ENCODE measurements at places on chromosomes 5 and 9.

DNA sequence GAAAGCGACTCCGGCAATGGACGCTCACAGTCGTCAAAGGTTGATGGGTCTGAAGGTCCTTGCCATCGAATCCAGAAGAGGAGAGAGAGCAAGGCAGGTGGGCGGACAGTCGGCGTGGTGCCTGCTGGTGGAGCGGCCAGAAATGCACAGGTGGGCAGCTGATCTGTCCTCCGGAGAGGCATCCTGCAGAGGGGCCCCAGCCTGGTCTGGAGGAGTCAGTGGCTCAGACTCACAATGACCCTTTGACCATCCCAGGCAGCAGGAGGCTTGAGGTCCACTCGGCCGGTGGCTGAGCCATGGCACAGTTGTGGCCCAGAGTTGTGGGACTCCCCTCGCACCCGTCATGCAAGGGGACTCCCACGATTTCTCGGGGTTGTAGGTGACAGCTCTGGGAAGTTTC lies 34.4 kb upstream of the FCN2 start:
- DNase-seq: no peak

DNA sequence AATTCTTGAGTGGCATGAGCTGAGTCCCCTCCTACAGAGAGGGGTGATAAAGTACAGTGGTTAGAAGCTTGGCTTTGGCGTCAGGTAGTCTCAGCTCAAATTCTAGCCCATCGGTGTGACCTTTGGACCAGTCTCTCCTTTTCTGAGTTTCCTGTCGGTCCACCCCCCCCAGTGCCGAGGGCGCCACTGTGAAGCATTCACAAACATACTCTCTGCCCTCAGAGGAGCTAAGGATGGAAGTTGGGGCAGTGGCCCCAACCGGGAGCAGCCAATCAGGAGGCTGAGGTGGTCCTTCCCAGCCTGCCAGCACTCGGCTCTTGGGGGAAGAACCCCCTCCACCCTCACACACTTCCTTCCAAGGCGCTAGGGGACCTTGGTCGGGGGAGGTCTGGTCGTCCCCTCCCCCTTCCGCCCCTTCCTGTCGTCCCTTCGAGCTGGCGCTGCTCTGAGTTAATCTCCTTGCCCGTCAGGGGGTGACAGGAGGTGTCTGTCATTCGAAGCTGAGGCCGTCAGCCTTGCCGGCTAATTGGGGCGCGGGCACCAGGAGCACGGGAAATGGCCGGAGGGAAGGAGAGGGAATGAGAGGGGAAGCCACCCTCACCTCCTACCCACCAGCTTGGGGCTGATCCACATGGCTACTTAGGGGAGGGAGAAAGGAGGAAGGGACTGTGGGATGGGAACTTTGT lies 53.0 kb downstream of the CXXC5 start:
- no peak for DNase-seq

DNA sequence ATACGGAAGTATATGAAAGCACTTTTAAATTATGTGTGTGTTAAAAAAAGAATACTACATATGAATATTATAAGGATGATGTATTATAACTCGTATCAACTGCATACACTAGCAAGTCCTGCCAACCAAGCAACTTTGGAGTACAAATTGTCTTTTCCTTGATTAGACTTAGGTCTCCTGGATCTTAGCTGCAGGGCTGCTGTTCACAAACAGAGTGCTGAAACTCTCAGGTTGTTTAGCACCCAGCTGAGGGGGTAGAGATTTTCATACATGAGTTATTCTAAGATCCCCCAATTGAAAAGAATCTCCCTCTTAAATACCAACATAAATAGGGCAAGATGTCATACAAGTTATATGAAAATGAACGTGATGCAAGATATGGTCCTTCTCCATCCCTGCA lies 149.8 kb upstream of the TNC start:
- DNase-seq: no peak

- DNase-seq: no peak
Observed at GRCh38 chr5:172591636-172592035, 49.4 kb upstream of the NEURL1B start.

DNA sequence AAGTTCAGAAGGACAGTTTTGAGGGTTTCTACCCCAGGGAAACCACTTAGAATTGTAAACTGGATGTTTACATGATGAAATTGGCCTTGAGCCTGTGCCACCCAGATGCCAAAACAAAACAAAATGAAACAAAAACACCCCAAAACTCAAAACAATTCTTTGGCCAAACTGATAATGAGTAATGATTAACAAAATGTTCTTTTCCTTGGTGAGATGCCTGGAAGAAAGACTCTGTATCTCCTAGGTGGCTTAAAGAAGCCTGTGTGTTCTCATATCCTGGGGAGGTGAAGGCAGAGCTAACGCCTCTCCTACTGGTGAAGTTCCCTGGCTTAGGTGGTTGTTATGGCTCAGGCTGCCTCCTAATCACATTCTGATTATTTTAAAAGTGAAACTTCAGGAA lies 120.5 kb downstream of the NPR3 start:
- no peak for DNase-seq

DNA sequence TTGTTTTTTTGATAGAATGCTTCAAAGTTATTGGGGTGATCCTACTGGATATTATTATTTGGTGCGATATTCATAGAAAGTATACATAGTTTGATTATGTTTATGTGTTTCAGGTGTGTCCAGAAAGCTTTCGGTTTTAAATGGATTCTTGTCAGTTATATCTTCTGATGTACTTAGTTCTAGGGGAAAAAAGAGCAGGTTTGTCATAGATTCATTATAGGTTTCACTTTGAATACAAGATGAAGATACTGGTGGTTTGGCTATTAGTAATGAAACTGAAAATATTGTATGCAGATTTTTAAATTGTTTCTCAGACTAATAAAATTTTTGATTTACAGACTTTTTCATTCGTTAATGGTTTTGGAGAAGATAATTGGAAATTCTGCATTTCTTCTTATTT lies 98.9 kb downstream of the MAN2A1 start:
- DNase-seq: no peak

DNA sequence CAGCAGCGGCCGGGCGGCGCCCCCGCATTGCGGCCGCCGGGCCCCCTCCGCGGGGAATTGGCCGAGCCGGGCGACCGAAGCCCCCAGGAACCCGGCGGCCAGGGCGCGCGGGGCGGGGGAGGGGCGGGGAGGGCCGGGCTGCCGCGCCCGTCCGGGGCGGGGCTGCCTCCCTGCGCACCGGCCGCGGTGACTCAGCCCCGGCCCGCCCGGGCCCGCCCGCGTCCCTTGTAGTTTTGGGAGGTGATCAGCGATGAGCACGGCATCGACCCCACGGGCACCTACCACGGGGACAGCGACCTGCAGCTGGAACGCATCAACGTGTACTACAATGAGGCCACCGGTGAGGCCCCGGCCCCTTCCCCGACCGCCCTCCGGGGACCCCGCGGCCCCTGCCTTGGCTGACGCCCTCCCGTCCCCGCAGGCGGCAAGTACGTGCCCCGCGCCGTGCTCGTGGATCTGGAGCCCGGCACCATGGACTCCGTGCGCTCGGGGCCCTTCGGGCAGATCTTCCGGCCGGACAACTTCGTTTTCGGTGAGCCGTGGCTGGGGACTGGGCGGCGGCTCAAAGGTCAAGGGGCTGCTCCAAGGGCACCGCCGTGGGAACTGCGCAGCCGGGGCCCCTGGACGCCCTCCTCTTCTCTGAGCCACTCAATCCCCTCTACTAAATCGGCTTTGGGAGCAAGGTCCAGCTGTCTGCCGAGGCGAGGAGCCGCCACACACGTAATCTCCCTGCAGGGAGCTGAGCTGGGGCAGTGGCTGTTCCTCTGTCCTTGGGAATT lies 592 bp downstream of the TUBB4B start:
- DNase-seq: peak; percentile 80

DNA sequence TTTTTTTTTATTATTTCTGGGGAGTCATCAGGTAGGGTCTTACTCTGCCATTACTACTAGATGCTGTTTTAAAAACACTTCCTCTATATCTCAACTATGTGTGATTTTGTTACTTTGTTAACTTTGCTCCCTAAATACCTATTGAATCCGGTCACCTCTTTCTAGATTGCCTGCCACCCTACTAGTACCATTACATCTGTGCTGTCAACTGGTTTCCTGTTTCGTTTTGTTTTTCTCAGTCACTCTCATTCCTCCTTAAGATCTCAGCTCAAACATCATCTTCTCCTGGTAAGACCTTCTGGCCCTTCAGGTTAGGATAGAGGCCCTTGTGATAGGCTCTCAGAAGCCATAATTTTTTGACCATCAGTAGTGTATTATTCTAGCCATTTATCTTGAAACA lies 324.2 kb upstream of the ATP10B start:
- no peak for DNase-seq

- DNase-seq: no peak
Observed at GRCh38 chr5:175585567-175585966, 72.3 kb upstream of the HRH2 start.

DNA sequence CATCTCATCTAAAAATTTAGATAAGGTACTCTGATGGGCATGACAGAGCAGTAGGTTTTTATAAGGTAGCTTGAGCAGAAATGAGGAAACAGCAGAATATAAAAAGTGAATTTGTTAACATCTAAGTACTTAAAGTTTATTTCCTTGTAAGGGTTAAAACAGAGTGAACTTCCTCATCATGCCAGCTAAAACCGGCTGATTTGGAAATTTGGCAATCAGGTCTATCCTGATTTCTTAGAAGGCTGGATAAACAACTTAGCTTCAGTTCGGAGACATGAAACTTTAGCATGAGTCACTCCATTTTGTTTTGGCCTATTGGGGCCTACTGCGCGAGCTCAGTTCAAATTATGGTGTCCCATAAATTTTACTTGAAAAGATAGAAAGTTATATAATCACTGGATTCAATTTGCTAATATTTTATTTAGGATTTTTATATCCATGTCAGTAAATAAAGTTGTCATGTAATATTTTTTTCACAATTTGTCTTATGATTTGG lies 241.6 kb upstream of the RORB start:
- no peak for DNase-seq

- DNase-seq: no peak
Observed at GRCh38 chr9:101197026-101197425, 168.5 kb downstream of the PLPPR1 start.

DNA sequence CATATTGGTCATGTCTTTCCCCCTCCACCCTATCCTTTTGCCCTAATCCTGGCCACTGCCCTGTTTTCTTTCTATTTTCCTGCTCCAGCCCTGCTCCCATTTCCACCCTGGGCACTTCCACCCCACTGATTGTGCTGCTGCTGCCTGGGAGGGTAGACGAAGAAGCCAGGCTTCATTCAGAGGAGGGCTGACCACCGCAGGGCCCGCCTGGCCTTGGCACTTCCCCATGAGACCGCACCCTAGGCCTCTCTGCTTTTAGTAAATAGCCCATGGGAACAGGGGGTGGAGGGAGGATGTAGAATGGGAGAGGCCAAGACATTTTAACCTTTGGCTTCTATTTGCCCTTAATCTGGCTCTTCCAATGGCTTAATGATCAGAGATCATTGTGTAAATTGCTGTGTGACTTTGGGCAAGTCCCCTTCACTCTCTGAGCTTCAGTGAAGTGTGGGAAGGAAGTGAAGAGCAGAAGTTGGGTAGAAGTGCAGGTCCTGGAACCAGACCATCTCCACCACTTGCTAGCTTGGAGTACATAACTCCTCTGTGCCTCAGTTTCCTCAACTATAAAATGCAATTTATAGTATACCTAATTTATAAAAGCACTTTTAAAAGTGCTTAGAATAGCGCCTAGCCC lies 13.6 kb upstream of the GPX3 start:
- DNase-seq: peak; percentile 63

- no peak for DNase-seq
Observed at GRCh38 chr9:18756712-18757125, 276.3 kb downstream of the SAXO1 start.

GRCh38 chr9:18741945-18742344 lies 268.0 kb downstream of the ADAMTSL1 start:
- no peak for DNase-seq

DNA sequence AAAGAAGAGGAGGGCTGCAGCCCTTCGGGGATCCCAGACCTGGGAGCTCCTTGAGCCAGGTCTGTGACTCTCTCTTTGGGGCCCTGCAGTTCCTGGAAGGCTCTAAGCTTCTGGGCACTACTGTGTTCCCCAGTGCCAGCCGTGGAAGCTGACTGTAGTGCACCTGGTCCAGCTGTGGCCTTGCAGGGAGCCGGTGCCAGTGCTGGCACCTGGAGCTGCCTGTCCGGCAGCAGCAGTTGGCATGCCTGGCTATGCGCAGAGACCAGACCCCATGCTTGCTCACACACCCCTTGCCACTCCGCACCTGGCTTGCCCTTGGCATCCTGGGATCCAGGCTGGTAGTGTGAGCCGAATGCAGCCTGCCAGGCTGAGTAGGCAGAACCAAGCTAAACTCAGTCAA lies 91.0 kb upstream of the PUM3 start:
- no peak for DNase-seq

- no peak for DNase-seq
Observed at GRCh38 chr9:5790923-5791322, 42.0 kb downstream of the ERMP1 start.

GRCh38 chr5:72179028-72179815 lies 71.9 kb downstream of the MAP1B start:
- DNase-seq: peak; percentile 65

GRCh38 chr9:8348756-8349155 lies 549.2 kb upstream of the DMAC1 start:
- DNase-seq: no peak

- DNase-seq: no peak
Observed at GRCh38 chr5:120803282-120803681, 339.2 kb downstream of the PRR16 start.

- peak; percentile 37 for DNase-seq
Observed at GRCh38 chr9:4117835-4118610, 181.8 kb downstream of the GLIS3 start.

- DNase-seq: peak; percentile 62
Observed at GRCh38 chr9:129458155-129458661, 162.7 kb downstream of the C9orf50 start.

DNA sequence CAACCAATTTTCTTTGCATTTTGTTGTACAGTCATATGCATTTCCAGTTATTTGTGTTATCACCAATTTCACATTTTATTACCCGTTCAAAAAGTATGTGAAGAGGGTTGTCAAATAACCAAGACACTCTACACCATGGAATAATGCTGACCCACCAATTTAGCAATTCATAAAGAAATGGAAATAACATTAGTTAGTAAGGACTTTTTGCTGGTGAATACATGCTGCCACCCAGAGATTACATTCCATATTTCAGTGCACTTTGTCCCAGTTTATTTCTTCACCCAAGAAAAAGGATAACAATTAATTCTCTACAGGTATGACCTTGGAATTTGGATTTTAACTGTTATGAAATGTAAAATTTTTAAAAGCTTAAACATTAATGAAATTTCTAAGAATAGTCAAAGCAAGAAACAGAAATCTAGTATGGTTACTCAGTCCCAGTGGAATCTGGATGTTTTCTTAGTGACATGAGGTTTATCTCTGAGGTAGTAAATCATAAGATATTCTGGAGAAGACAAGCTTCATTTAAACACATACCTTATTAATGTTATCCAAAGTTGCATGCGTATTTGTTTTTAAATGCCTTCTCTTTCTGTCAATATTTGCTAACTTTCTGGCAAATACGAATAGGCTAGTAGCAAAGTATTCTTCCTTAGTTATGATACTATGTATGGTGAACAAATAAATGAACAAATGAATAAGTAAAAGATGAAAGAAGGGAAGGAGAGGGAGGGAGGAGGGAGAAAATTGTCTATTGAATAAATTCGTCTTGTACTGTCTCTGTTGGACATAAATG lies 100.6 kb downstream of the CETN3 start:
- no peak for DNase-seq

All from left ventricle myocardium superior (tissue), 1 donor.